ENCODE measurements at places on chromosomes 2 and 18. TPM values are rescaled to one million over a fixed set of nuclear protein-coding genes. Genes with fewer than 3 reads are reported as not detected.

UGT1A8 gene
- not detected for total RNA-seq

- DNase-seq = no peak
Measured at GRCh38 chr2:19532547-19533196, 174.2 kb upstream of the OSR1 start.

DNA sequence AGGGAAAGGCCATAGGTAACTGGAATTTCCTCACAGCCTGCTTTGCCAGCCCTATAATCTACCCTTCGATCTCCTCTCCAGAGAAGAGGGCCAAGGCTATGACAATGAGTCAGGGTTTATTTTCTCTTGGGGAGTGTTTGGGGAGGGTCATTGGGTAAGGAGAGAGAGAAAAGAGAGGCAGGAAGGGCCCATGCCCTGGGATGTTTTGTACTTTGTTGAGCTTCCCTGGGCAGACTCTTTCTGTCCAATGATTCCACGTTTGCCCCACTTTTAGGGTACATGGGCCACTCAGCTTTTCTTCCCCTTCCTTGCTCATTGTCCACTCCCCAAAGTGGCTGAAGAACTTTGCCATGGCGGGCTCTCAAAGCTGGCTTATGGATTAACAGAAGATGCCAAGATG, 224.2 kb downstream of the ALK start:
- no peak for DNase-seq

GRCh38 chr2:168392797-168393196, 63.3 kb upstream of the CERS6 start:
- no peak for DNase-seq

GRCh38 chr2:36553683-36554082, 44.3 kb downstream of the FEZ2 start:
- no peak for DNase-seq
